Cortex of kidney (tissue), 1 donor: ENCODE measurements at places on chromosomes 2 and 18.

DNA sequence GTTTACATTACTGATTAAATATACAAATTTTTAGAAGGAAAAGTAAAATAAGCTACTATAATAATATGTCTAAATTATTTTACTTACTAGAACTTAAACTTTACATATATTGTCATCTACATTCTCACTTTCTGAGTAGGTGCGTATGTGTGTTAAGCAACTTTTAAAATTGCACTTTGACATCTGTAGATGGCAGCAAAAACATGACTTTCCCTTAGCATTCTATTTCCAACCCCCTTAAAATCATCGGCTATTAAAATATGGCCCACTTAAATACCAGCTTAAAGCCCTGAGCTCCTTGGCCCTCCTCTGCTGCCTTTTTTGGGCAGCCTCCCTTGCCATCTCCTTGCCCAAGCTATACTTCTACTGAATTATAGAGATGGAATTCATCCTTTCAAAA is 78.0 kb downstream of the UPP2 start:
- DNase-seq, result no peak

GRCh38 chr2:82224301-82224940 is 1919.9 kb upstream of the LRRTM1 start:
- no peak for DNase-seq

DNA sequence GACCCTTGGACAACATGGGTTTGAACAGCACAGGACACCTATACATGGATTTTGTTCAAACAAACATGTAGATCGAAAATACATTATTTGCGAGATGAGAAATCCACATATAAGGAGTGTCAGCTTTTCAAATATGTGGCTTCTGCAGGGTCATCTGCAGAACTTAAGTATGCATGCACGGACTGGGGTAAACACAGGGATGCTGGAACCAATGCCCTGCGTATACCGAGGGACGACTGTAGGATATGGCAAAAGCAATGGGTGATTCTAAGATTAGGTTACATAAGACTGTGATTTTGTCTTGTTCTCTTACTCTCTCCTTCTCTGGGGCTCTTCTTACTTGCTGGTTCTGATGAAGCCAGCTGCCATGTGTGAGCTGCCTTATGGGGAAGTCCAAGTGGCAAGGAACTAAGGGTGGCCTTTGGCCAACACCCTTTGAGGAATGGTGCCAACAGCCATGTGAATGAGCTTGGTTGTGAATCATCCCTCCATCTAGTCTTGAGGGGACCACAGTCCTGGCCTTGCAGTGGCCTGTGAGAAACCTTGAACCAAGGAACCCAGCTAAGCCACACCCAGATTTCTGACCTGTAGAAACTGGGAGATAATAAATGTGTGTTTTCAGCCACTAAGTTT is 66.5 kb downstream of the EVA1A start:
- DNase-seq, result no peak

- no peak for DNase-seq
Measured at GRCh38 chr2:227454323-227454860, 17.6 kb upstream of the AGFG1 start.

DNA sequence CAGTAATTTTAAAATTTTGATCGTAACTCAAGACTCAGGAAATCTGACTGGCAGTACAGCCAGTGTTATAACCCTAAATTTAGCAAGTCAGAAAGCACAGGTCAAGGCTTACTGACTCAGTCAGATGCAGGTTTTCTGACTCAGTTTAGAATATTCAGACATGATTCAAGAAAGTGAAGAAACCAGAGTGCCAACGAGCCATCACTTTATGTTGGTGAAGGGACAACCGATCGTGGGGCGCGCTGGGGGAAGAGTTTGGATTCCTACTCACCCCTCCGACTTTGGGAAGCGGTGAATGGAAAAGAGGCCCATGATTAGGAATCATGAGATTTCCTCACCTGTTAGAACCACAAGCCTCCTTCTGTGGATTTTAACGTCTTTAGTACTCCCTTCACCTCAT is 998 bp downstream of the RNF149 start:
- DNase-seq, result no peak

DNA sequence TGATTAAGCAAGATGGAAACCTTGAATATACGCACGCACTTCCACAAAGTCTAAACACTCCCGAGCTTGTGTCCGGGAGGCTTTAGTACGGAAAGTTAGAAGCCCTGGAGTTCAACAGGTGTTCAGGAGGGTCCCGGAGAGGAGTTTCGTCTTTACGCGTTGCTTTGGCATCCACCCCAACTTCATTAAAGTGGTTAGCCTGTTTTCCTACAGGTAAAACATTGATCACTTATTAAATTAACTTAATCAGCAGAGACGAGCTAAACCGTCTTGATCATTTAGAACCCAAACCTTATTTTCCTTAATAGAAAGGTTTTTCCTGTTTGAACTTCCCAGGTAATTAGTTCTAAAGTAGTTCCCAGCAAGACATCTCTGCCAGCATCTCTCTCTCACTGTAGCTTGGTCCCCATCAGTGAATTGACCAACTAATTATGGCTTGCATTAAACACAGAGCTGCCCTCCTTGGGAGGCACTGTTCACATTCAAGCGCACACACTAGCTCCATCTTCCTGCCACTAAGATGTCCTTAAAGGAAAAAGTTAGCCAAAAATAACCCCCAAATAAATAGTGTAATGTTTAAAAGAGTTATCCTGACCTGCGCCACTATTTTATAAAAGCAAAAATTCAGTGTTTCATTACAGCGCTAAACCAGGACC is 1.4 kb downstream of the NPAS2 start:
- DNase-seq, result no peak

GRCh38 chr2:5985536-5986385 is 293.6 kb downstream of the SOX11 start:
- DNase-seq, result no peak

DNA sequence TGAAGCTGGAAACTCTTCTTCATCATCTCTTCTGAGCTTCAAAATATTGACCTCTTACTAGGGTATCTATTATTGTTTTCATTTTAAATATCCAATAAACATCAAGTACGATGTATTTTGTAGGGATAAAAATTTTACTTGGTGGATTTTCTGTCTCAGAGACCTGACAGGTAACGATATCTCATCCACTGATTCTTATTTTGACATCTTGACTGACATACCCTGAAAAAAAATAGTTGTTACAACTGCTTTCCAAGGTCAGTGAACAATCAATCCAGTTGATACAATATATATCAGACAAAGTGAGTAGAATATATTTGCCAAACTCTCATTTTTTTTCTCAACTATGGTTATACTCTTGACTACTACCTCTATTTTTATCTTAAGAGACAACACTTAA is 963.7 kb upstream of the CDH2 start:
- no peak for DNase-seq

DNA sequence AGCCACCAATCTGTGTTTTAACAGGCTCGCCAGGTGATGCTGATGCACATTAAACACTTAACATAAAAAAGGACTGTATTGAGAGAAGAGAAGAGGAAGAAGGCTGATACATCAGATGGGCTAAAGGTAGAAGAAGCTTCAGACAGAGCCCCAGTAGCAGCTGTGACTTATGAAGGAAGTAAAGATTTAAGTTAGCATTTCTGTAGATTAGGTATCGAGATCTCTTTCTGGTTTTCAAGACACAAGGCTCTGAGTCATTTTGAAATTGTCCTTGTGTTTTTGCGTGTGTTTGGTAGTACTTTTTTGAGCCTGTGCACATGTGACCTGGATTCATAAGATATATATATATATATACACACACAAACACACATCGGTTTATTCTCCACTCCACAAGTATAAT is 40.6 kb upstream of the GCFC2 start:
- DNase-seq, result no peak

GRCh38 chr2:47050021-47050760 is 104.9 kb downstream of the STPG4 start:
- no peak for DNase-seq

- no peak for DNase-seq
Measured at GRCh38 chr2:39150102-39150562, 29.3 kb upstream of the SOS1 start.

DNA sequence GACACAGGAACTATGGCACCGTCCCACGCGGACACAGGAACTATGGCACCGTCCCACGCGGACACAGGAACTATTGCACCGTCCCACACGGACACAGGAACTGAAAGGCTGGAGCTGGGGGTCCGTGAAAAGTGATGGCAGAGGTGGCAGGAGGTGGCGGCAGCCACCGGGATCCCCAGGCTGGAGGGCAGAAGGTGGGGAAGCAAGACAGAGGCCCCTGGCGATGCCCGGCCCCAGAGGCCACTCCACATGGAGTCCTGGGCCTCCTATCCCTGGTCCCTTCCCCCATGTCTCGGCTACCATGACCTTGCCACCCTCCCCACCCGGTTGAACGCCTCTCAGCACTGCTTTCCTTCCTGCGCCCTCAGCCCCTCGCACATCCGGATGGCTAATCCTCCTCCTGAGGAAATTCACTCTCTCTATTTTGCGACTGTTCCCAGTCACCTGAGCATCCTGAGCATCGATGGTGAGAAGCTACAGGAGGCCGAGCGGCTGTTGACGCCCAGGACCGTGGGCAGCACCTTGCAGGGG is 181.4 kb downstream of the TMEM18 start:
- DNase-seq, result no peak

DNA sequence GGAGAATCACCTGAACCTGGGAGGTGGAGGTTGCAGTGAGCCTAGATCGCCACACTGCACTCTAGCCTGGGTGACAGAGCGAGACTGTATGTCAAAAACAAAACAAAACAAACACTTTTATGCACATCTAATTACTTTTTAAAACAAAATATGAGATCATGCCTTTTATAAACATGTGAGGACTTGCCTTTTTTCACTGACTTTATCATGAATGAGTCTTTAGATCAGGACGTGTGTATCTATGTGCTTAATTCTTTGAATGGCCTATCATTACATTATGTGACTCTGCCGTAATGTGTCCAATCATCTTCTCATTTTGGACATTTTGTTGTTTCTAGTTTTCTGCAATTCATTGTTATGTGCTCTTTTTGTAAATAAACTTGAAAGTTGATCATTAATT is 58.7 kb downstream of the FAM117B start:
- no peak for DNase-seq

- no peak for DNase-seq
Measured at GRCh38 chr2:212136216-212136795, 402.3 kb downstream of the ERBB4 start.

DNA sequence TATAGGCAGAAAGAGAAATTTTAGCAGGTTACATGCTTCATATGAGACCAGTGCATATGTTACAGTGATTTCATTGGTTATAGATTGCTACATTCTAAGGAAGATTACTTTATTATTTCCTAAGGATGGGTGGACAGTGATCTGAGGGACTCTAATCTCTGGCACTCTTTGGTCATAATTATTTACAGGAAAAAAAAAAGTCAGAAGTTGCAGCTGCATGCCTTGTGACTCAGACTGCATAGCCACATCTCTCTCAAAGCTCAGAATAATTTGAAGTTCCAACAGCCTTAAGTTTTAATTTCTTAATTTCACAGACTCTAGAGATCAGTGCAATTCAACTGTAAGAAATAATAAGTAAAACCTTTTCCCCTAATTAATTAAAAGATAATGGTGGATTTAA is 27.1 kb upstream of the BARD1 start:
- no peak for DNase-seq
